ENCODE measurements at places on chromosomes 16 and 17.

DNA sequence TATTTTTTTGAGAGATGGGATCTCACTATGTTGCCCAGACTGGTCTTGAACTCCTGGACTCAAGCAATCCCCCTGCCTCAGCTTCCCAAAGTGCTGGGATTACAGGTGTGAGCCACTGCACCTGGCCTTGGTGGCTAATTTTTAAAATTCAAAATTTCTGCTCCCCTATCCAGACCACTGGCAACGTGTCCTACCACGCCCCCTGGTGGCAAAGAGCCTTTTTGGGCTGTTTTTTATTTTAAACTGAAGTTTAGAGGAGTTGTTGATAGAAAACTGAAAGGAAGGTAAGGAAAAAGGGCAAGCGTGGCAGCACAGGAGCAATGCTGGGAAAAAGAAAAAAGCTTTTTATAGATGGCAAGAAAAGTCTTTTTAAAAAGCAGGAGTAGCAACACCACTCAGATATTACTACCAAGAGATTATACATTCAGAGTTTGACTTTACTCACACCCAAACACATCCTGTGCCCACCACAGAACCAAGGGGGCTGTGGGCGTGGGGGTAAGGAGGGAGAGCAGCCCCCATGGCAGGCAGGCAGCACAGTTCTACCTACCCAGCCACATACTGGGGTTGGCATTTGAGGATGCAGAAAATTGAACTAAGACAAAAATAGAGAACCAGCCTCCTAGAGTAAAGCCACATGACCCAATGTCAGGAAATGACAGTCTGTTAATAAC lies 4.2 kb upstream of the MXRA7 start:
- DNase-seq = peak; percentile 67

DNA sequence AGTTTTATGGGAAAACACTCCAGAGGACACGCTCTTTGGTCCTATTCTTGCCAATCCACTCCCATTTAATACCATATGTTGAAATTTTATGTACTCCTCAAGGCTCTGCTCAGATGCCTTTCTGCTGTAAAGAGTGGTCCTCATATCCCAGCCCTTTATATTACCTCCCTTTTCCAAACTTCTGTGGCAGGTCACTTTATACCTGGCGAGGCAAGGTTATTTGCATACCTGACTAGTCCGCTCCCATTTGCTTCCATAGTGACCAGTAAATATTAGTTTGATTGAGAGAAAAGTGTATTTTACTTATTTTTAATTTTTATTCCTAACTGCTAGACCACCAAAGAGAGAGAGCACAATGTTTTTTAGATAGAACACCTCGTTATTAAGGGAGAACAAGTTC lies 17.3 kb downstream of the KRT12 start:
- no peak for DNase-seq

- no peak for DNase-seq
Measured at GRCh38 chr16:27113341-27113841, 46.7 kb downstream of the C16orf82 start.

DNA sequence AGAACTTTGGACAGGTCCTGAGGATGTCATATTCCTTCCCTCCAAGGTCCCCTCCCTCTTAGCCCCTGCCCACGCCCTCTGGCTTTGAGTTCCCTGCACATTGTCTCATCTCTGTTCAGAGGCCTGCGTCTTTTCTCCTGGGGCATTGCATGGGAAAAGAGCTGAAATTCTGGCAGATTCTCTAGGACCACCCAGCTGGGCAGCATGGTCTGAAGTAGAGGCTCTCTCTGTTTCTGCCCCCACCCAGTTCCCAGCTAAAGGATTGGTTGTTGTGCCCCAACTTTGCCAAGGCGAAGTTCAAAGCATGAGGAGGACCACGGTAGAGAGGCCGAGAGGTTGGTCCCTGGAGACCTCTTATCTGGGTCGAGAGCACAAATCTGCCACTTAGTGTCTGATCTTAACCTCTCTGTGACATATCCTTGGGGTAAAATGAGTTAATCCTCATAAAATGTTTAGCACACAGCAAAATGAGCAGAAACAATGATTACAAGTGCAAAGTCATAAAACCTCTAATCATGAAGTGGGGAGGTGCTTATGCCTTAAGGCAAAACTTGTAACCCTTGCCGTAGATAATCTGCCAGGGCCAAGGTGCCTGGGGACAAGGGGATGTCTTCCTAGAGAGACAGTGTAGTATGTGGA lies 2.4 kb downstream of the ABAT start:
- DNase-seq = no peak

DNA sequence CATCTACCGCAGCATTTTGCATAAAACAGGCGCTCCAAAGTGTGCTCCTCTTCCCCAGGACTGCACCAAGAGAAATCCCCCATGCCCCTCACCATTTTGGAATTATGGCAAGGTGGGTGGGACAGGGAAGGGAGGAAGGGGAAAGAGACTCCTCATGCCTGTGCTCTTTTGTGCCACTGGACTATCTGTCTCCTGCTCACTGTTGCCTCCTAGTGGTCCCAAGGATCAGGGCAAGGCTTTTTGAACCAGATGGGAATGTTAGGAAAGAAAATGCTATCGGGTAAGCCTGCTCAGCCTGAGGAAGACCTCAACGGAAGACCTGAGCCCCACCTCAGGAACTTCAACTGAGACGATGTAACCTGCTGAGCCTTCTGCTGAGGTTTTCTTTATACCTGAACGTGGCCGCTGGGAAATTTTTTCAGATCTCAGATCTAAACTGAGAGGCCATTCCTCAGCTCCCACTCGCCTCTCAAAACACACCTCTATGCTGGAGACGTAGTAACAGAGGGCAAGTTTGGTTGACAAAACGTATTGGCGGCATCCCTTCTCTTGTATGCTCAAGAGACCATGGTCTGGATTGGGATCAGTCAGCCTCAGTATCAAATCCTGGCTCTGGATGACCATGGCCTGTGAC lies 58.3 kb downstream of the SPACA3 start:
- peak; percentile 33 for DNase-seq

DNA sequence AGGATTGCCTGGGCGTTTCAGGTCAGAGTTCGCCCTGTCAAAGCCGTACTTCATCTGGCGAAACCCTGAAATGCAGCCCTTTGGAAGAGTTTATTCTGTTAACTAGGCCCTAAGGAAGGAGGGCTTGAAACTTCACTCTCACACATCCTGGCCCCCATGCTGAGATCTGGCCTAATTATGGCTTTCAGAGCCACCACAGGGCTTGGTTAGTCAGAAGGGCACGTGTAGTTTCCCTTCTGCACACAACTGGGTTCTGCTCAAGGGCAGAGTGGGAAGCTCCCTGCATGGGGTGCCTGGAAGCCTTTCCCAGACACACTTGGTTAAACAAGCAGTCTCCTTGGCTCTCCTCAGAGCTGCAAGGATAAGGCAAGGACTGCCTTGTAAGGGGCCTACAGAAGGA lies 397.3 kb downstream of the SHISA9 start:
- DNase-seq = no peak

DNA sequence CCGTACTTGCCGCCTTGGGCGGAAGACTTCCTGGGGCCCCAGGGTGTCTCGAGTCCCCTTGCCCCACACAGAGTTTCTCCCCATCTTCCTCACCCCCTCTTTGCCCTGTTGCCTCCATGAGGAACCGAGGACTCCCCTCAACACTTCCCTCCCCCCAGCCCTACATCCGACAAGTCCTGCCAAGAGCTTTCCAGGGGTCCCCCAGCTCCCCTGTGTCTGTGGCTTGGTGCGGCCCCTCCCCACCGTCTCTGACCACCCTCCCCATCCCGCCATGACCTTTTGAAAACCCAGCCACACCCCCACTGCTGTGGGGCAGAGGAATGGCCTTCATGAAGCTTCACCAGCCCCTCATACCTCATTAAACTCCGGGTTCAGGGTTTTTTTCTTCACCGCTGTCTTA lies 11.4 kb downstream of the SCGB1C2 start:
- no peak for DNase-seq

GRCh38 chr17:12613566-12613965 lies 52.1 kb upstream of the MYOCD start:
- no peak for DNase-seq

- no peak for DNase-seq
Measured at GRCh38 chr17:69423450-69423849, 9.0 kb downstream of the MAP2K6 start.

DNA sequence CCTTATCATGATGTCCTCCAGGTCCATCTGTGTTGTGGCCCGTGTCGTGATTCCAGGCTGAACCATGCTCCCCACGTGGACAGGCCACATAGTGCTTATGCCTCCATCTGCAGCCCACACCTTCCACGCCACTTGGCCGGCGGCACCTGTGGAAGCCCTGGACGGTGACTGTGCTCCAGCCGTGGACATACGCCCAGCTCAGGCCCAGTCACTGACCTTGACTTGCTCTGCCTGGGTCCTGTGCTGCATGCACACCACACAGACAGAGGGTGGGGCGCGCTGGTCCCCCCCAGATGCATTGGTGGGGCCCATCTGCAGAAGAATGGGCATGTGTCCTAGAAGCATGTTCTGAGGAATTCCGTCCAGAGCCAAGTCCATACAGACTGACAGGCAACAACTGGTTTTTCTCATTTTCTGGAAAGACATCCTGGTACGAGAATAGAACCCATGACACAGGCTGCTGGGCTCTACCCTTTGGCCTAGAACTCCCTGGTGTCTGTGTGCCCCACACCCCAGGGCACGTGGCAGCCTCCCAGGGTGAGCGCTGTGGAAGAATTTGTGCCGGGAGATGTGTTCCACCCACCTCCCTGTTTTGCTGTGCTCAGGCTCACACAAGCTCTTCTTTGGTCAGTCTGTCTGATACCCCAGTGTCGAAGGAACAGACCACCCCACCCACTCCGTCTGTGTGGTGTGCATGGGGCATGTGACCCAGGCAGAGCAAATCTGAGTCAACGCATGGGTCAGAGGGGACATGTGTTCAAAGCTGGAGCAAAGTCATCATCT lies 39.5 kb downstream of the GPT2 start:
- no peak for DNase-seq

DNA sequence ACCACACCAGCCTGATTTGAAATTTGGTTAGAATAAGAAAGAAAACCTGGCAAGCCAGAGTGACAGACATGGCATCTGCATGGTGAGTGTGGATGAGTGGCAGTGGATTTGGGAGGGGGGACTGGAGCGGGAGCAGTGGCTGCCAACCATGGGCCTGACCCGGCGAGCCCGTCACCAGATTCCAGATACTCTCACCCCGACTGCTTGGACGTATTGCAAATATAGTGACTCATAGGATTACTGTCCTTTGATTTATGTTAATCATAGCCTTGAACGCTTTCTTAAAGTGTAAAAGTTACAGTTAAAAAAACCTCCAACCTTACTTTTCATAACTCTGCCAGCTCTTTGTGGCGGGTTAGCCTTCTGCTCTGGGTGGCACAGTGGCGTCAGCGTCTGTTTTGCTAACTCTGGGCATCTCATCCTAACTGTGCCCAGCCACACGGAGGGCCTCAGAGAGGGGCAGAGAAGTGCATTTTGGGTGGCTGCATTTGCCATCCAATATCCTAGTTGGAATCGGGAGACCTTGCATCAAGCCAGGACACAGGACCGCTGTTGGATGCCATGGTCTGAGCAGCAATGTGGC lies 26.8 kb upstream of the FOXK2 start:
- DNase-seq = no peak

DNA sequence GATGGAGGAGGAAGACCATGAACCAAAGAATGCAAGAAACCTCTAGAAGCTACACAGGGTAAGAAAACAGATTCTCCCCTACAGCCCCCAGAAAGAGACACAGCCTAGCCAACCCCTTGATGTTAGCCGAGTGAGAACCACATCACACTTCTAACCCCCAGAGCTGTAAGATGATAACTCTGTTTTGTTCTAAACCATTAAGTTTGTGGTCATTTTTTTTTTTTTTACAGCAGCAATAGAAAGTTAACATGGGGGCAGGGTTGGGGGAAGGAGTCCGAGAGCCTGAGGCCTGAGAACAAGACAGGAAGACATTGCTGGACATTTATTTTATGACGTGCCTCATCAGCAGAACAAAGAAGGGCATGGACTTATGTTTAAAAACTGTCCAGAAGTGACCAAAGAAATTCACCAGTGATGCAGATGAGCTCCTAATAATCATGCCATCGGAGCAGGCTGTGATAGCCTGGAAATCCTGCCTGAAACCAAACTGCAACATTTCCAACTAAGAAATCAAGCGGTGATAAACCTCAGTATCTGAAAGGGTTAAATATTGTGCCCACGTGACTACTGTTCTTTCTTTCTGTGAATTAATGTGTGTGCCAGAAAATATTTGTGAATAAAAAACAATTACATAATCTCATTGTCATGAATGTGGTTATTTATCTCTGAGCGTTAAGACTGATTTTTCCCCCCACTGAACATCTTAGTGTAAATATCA lies 1.1 kb downstream of the ABCA9 start:
- no peak for DNase-seq

GRCh38 chr17:76078860-76079534 lies at the start of gene ZACN:
Gene ZACN, plus strand, starts transcription at chr17:76079182. Its CDS starts 83 bp downstream, at chr17:76079265.
- DNase-seq = no peak

- DNase-seq = no peak
Measured at GRCh38 chr17:48625495-48626244, 488 bp downstream of the HOXB9 start.

GRCh38 chr16:72234387-72234786 lies 62.4 kb upstream of the PMFBP1 start:
- no peak for DNase-seq

- DNase-seq = no peak
Measured at GRCh38 chr16:441447-441846, 16.0 kb downstream of the RAB11FIP3 start.

- DNase-seq = no peak
Measured at GRCh38 chr16:11160676-11161115, 95.3 kb downstream of the SOCS1 start.

DNA sequence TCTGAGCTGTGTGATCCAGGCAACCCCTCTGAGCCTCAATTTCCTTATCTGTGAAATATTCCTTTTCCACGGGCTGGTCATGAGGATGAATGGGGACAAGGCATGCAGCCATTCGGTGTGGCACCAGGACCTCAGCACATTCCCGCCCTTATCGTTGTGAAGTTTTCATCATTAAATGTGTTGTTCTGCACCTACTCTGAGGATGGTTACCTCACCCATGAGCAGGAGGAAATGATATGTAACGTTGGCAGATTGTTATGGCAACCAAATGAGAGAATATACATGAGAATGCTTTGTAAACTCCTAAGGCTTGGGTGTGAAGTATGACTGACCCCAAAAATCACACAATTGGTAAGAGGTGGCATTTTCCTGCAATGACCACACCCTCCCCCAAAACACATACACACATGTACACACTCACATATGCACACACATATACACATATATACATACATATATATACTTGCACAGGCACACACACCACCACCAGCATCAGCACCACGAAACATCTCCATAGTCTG lies 39.5 kb downstream of the SMARCE1 start:
- DNase-seq = no peak

GRCh38 chr17:80712606-80713005 lies 168.0 kb downstream of the RPTOR start:
- DNase-seq = no peak
